Stimulated activated CD4-positive, alpha-beta T cell treated with anti-CD3 and anti-CD28 coated beads, Interleukin-12 subunit alpha, Interleukin-12 subunit beta, amount 100 ng/mL, for 4 hours (primary cell): ENCODE measurements at places on chromosomes 16 and 17.

DNA sequence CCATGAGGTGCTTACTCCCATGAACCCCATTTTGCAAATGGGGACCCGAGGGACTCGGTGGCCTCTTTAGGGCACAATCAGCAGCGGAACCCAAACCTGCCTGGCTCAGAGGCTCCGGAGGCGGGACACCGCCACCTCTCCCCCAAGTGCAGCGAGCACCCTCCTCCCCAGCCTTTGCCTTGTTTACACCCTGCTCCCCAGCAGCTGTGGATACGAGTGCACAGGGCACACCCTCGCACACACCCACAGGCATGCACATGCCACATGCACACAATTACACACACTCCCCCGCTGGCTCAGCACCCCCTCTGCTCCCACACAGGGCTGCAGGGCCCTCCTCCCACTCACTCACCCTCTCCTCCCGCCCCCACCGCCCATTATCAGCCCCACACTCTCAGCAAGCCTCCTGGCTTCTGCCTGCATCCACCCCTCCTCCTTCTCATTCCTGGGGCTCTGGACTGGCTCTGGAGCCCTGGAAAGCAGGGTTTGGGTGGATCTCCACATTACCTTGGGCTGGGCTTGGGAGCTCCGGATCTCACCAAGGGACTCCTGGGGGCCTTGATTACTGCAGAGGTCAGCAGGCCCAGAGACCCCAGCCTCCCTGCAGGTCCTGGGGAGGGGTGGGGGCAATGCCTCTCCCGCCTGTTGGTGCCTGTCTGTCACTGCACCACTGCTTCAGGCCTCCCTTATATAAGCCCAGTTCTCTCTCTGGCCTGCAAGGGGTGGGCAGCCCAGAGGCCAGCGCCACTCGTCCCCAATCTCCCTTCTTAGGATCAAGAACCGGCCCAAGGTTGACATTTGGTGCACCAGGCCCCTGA, 6.4 kb downstream of the PDK2 start:
- no peak for DNase-seq

GRCh38 chr16:561413-561794, 1.2 kb downstream of the PRR35 start:
- no peak for DNase-seq

DNA sequence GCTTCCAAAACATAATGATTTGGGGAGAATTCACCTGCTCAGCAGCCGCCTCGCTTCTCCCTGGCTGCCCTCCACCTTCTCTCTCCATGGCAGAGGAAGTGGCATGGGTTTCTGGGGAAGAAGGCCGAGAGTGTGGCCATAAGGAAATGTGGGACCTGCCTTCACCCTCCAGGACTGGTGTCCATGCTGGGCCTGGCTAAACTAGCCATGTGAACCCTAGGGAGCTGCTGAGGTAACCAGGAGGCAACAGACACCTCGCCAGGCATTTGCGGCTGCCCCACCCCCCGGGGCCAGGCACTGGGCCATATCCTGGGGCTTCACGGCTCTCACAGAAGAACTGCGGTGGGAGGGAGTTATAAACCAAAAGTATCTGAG, 9.9 kb upstream of the CMTM4 start:
- no peak for DNase-seq

DNA sequence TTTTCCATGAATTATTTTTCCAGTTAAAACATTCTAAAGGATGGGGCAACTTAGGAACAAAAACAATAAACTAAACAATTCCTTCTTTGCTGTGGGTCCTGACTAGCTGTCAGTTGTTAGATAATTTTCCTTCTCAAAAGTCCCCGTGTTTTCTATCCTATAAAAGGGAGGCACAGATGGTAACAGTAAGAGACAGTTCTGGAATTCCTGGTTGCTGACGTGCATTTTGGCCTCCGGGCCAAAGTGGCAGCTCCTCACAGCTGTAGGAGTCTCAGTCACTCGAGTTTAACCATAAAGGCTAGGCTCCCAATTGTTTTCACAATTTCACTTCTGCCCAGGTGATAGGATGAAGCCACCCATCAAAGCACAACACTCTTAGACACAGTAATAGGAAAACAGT, 77.0 kb upstream of the ZNF423 start:
- no peak for DNase-seq

GRCh38 chr17:28711723-28712031, at the start of gene PROCA1:
Gene PROCA1, minus strand, starts transcription at chr17:28711888. Its CDS starts 228 bp downstream, at chr17:28711660.
- no peak for DNase-seq

- no peak for DNase-seq
These were observed 4.0 kb downstream of the IRX5 start for GRCh38 chr16:54934481-54935265.

DNA sequence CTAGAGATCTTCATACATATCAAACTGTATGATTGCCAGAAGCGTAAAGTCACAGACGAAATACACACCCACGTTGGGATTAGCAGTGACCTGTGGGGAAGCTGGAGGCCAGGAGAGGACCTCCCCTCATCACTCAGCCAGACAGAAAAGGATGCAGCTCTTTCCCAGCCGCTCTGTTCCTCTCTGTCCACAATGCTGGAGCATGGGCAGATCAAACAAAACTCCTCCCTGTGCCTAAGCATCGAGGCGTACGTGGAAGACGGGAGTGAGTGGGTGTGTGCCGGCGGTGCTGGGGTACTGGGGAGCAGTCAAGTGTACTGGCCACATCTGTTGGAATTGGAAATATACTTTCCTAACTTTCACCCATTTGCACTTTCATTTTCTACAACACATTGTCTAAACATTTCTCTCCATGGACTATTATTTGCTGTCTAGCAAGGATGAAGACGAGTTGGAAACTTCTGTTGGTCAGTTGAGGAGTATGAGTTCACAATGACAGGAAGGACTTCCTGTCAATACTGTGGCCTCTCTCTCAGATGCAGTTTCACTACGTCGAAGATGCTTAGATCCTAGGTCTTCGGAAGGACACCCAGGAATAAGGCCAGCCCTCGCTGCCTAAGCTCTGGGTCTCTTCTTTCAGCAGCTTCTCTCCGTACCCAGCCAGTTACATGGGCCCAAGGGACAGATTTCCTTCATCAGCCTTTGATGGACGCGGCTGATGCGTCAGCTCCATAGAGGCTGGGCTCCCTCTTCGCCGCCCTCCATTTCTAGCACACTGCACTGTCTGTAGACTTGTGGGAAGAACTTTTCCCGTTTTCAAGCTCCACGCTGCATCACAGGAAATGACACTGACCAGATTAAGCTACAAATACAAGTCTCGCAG, 30.6 kb upstream of the ENDOV start:
- no peak for DNase-seq

DNA sequence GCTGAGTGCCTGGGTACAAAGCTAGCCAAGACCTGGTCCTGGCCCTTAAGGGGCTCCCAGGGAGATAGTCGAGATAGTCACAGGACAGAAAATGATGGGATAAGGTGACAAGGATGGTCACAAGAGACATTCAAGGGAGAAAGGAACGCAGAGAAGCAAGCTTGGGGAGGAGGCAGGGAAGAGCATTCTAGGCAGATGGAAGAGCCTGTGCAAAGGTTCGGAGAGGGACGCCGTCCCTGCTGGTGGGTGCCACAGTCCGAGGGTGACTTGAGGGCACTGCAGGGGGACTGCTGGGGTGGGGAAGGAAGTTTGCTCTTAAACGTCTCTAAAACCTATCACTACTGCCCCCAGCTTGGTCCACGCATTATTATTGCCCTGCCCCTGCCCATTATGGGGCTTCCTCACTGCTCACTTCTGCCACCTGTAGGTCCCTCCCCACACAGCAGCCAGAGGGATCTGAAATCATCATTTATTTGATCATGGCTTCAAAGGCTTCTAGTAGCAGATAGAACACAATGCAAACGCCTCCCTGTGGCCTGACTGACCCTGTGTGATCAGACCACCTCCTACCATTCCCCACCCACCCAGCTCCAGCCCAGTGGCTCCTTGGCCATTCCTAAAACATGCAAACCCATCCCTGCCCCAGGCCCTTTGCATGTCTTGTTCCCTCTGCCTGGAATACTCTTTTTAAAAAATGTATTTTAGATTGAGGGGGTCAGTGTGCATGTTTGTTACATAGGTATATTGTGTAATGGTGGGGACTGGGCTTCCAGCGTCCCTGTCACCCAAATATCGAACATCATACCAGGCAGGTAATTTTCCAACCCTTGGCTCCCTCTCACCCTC, 60.3 kb downstream of the RMI2 start:
- peak; percentile 56 for DNase-seq

DNA sequence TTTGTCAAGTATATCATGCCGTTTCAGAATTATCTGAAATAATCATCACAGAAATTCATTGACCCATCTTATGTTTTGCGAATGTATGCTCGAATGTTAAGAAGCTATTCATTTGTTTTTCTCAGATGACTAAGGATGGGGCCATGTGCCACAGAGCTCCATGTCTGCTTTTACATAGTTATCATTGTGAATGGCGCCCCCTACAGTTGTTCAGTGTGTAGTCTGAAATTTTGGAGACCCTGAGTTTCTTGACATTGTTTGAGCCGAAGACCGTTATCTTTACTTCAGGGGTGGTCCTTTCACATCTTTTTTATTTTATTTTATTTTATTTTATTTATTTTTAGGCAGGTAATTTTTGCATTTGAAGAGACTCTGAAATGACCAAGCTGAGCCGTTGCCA, 972.0 kb upstream of the RBFOX1 start:
- no peak for DNase-seq

GRCh38 chr17:54494721-54495715, 405.6 kb upstream of the TOM1L1 start:
- no peak for DNase-seq

- no peak for DNase-seq
These were observed 26.3 kb downstream of the SMURF2 start for GRCh38 chr17:64635647-64636305.

GRCh38 chr17:78429618-78429995, 51.2 kb downstream of the PGS1 start:
- no peak for DNase-seq

GRCh38 chr16:1942047-1942809, 771 bp downstream of the MSRB1 start:
- DNase-seq = no peak

DNA sequence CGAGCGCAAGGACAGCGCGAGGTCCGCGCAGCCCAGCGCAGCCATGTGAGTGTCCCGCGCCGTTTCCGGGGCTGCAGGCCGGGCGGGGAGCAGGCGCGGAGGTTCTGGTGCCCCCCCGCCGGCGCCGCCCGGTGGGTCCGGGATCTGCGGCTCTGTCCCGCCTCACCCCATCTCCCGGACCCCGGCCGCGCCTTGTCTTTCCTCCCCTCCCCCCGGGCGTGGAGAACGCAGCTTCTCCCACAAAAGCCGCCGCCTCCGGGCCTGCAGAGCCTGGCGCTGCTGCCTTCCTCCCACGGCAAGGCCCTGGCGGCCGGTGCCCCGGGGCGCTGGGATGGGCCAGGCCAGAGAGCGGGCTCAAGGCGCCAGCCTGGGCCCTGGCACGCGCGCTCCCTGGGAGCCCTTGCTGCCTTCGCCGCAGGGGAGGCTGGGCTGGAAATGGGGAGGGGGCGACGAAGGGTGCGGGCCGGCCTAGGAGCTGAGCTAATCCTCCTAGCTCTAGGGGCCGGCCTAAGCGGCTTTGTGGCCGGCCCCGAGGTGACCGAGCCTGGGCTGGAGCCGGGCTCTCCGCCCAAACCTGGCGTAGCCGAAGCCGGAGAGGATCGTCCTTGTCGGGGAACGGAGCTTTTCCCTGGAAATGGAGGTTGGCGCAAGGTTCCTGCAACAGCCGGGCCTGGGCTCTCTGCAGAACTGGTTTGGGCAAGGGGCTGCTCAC, 397 bp downstream of the RIPOR1 start:
- DNase-seq = peak; percentile 28

DNA sequence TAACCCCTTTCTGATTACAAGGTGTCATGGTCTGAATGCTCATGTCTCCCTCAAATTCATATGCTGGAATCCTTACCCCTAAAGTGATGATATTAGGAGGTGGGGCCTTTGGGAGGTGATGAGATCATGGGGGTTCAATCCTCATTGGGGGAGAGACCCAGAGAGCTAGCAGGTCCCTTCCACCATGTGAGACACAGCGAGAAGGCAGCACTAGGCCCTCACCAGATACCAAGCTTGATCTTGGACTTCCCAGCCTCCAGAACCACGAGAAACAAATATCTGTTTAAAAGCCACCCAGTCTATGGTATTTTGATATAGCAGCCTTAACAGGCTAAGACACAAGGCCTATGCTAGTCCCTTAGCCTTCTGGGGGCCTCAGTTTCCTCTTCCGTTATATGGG, 45.9 kb downstream of the MYH11 start:
- no peak for DNase-seq

- no peak for DNase-seq
These were observed 6.0 kb downstream of the CLEC16A start for GRCh38 chr16:10950393-10950792.

GRCh38 chr16:1134776-1135458, 18.0 kb upstream of the CACNA1H start:
- no peak for DNase-seq

- DNase-seq = no peak
These were observed 2.2 kb downstream of the MIEF2 start for GRCh38 chr17:18262641-18263040.

GRCh38 chr17:78532922-78533640, 44.1 kb downstream of the DNAH17 start:
- DNase-seq = no peak

DNA sequence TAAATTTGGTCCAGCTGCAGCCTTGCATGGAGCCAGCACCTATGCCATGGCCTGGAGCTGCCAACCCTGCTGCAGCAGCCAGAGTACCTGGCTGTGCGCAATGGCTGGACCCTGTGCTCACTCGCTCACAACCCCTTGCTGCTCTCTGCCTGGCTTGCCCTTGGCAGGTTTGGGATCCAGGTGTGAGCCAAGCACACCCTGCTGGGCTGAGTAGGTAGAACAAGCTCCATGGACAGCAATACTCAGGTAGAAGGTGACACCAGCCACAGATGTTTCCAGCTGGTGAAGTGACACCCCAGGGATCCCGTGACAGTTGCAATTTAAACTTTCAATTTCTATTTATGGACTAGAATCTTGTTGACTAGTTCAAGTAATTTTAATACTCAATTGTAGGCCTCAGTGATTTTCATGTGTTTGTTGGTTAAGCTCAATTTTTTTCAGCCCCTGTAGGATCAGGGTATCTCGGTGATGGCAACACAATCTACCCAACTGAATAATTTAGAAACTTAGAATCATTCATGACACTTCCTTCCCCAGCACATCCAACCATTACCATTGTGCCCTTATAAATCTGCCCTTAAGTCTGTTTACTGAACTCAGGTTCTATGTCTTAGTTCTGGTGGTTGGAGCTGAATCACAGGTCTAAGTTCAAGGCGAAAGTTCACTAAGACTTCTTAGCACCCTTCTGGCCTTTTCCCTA, 480.0 kb downstream of the PMP22 start:
- DNase-seq = peak; percentile 22
